Endodermal cell (in vitro differentiated cells): ENCODE measurements at places on chromosomes 6 and 20. TPM values are rescaled to one million over a fixed set of nuclear protein-coding genes. Genes with fewer than 3 reads are reported as not detected.
A peak's percentile ranks its signal among the peaks of the same experiment; 100 is the strongest.

The TINAG gene
- not detected in 2 replicates for total RNA-seq

The CST4 gene
- total RNA-seq, result 1.9 to 2.3 TPM in 2 of 3 replicates, not detected in the other

The SFTA2 gene
- total RNA-seq, result not detected in 2 replicates

The DPM1 gene
- 54.9 TPM in 2 replicates for total RNA-seq

The SLC22A3 gene
- total RNA-seq, result 3.1 TPM in 2 replicates

The PRICKLE4 gene
- 1.4 to 3.6 TPM (median 2.3 TPM) in 3 replicates for total RNA-seq

DNA sequence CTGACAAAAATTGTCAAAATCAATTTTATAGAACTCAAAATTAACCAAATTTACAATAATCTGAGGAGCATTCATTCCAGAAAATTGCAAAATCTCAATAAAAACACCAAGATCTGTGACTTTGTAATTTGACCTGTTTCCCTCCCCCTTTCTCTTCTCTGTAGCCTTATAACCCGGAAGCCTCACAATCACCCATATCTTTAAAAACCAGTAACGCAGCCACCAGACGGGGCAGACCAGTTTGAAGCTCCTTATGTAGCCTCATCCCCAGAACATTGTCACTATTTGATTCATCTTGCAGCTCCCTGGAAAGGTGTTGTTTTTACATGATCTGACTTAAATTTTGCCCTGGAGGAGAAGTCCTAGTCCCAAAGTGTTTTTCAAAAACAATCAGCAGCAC, 27.5 kb upstream of the TGM6 start:
- H3K27ac ChIP-seq, result no peak overlapping the region
- H3K36me3 ChIP-seq, result no peaks in the 10 kb centered on the region
- no peaks in the 10 kb centered on the region for H3K4me1 ChIP-seq
- H3K4me3 ChIP-seq, result no peak overlapping the region
- no peaks in the 10 kb centered on the region for H3K27me3 ChIP-seq

GRCh38 chr6:18692929-18693685, 306.0 kb downstream of the RNF144B start:
- H3K27ac ChIP-seq, result peak overlapping the region; percentile 87
- no peaks in the 10 kb centered on the region for H3K36me3 ChIP-seq
- no peak overlapping the region for H3K4me3 ChIP-seq

GRCh38 chr6:5162355-5162754, 77.2 kb downstream of the PPP1R3G start:
- H3K36me3 ChIP-seq, result no peaks in the 10 kb centered on the region
- DNase-seq, result no peak
- no peaks in the 10 kb centered on the region for H3K4me1 ChIP-seq

DNA sequence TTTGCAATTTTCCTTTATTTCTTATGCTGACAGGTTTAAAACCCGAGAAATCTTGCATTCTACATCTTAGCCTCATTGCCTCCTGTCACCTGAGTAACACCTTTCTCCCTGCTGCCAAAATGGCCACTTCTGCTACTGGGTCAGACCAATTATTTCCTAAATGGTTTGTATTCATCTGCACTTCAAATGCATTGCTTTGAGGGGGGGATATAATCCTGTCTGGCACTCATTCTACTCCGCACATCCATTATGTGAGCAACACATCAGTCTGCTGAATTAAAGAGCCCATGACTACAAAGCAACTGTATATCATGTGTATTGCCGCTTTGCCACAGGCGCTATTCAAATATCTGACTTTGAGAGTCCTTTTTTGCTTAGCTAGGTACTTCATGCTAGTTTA, 141.6 kb upstream of the TSHZ2 start:
- no peak overlapping the region for H3K27ac ChIP-seq
- no peaks in the 10 kb centered on the region for H3K4me1 ChIP-seq
- H3K36me3 ChIP-seq, result no peaks in the 10 kb centered on the region
- H3K4me3 ChIP-seq, result no peak overlapping the region
- no peak for DNase-seq

DNA sequence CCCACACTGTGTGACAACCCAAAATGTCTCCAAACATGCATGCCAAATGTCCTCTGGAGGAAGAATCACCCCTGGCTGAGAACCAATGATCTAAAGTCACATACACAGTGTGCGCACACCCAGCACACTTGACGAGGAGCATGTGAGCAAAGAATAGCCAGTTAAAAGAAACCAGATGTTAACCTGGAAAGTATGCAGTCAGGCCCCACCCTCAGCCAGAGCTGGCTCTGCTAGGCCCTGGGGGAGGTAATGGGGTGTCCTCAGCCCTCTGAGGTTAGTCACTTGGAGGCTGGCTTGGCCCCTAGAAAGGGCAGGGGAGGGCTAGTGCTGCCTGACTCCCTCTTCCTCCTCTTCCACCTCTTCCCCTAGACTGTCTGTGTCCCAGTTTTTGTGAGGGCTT, 15.2 kb upstream of the GUCA1A start:
- no peak overlapping the region for H3K4me3 ChIP-seq
- no peaks in the 10 kb centered on the region for H3K4me1 ChIP-seq
- H3K27me3 ChIP-seq, result no peaks in the 10 kb centered on the region

DNA sequence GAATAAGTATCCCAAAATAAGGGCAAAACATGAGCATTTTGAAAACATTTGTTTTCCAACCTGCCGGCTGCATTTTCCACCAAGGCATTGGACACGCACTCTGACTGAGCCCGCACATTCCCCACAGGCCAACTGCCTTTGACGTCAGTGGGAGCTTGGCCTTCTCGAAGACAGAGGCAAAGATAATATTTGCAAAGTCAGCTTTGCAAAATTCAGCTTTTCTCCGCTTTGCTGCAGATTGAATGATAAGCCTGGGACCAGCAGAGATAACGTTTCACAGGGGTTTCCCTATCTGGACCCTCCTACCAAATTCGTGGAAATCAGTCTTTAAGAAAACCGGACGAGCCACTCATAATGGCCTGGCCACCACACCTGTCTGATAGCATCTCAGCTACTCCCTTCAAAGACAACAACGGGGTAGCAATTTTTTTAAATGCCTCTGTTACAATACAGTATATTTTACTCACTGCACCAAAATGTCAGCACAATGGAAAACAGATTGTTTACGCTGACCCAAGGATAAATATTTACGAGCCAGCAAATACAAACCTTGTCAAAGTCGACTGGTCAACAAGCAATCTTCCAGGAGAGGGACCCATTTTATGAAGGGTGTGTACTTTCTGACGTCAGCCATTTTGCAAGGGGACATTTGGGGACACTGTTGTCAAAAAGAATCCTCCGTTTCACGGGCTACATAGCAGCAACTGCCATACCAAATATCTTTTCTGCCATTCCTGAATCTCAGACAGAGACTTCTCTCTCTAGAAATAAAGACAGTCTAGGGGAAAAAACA, 100.5 kb downstream of the TFAP2A start:
- no peak for DNase-seq
- peaks cover 4% of the 10 kb centered on the region for H3K4me1 ChIP-seq
- peak overlapping the region; percentile 21 for H3K27ac ChIP-seq
- H3K27me3 ChIP-seq, result no peaks in the 10 kb centered on the region
- H3K36me3 ChIP-seq, result no peaks in the 10 kb centered on the region
- H3K4me3 ChIP-seq, result no peak overlapping the region

- no peak overlapping the region for H3K4me3 ChIP-seq
- no peaks in the 10 kb centered on the region for H3K27me3 ChIP-seq
- H3K4me1 ChIP-seq, result no peaks in the 10 kb centered on the region
- H3K27ac ChIP-seq, result no peak overlapping the region
- H3K36me3 ChIP-seq, result no peaks in the 10 kb centered on the region
- DNase-seq, result no peak
Observed at GRCh38 chr6:163630572-163630971, 216.1 kb downstream of the QKI start.

DNA sequence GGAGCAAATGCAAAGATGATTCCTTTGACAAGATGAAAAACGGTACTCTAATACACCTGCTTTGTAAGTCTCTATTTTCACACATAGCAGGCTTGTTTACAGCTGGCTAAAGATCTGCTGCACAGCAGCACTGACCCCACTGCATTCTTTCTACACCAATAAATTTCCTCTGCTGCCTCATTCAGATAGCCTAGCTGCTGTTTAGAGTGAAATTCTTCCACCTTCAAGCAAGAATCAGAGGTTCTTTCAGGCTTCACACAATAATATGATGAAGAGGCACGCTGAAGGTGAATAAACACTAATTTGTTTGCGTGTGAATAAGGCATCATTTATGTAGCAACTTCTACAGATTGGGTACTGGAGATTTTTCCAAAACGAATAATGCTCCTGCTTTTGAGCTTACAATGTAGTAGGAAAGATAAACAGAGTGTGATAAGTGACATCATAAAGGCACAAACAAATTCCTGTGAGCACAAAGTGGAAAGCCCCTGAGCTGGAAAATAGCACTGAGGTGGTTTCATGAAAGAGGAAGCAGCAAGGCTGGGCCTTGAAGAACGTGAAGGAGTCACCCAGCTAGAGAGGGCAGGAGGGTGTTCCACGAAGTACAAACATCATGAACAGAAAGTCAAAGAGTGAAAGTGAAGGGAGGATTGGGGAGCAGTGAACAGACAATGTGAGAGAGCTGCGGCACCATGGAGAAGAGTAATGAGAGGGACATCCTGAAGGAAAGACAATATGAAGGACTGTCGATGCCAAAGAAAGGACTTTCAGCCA, 543.4 kb downstream of the CD83 start:
- peaks cover 15% of the 10 kb centered on the region for H3K4me1 ChIP-seq
- H3K27ac ChIP-seq, result no peak overlapping the region
- DNase-seq, result no peak
- no peak overlapping the region for H3K4me3 ChIP-seq
- H3K36me3 ChIP-seq, result no peaks in the 10 kb centered on the region
- H3K27me3 ChIP-seq, result peaks cover 42% of the 10 kb centered on the region

- H3K27ac ChIP-seq, result peak overlapping the region; percentile 66
- no peak for DNase-seq
- peaks cover 26% of the 10 kb centered on the region for H3K4me1 ChIP-seq
- H3K27me3 ChIP-seq, result no peaks in the 10 kb centered on the region
- H3K4me3 ChIP-seq, result no peak overlapping the region
Observed at GRCh38 chr6:37130704-37131103, 39.2 kb upstream of the PIM1 start.

DNA sequence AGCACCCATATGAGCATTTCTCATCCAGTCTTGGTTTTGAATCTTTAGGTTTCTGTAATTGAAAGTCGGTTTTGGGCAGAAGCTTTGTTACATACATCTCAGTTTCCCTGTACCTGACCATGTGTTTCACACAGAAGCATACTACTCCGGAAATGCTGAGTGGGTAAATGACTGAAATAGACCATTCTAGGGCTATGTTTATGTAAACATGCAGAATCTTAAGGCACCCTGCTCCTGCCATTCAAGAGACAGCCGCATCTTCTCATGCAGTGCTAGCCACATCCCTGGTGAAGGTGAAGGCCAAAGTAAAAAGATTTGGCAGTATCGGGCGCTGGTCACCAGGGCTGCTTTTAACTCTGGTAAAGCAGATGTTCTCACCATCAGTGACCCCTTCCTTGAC, 171.3 kb downstream of the ISM1 start:
- H3K4me3 ChIP-seq, result no peak overlapping the region
- H3K27me3 ChIP-seq, result no peaks in the 10 kb centered on the region
- H3K4me1 ChIP-seq, result no peaks in the 10 kb centered on the region
- H3K36me3 ChIP-seq, result peaks cover 9% of the 10 kb centered on the region
- no peak for DNase-seq
- no peak overlapping the region for H3K27ac ChIP-seq

GRCh38 chr6:160349814-160350350, 1.7 kb downstream of the SLC22A3 start:
- no peak overlapping the region for H3K27ac ChIP-seq
- H3K4me3 ChIP-seq, result peak overlapping the region; percentile 80
- DNase-seq, result no peak

DNA sequence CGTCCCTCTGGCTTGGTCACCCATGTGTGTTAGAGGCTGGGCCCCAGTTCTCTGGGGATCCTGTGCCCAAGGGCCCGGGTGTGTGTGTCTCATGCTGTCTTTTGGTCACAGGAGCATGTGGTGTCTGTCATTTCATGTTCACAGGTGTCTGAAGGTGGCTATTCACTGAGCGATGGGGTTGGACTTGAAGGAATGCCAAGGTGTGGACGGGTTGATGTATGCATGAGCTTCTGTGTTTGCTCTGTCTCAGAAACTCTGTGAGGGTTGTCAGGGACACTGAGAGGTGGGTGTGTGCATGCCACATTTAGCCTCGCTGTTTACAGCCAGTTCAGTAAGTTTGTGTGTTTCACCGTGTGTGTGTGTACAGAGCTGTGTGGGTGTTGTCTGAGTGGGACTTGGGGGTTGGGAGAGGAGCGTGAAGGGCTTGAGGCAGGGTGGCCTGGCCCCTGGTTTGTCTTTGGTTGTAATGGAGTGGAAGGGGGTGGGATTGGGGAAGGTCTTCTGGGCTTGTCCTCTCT, 1.2 kb downstream of the DDR1 start:
- peaks cover 13% of the 10 kb centered on the region for H3K4me1 ChIP-seq
- H3K27ac ChIP-seq, result peak overlapping the region; percentile 97
- no peak for DNase-seq
- H3K4me3 ChIP-seq, result peak overlapping the region; percentile 90
- H3K36me3 ChIP-seq, result peaks cover 17% of the 10 kb centered on the region

GRCh38 chr6:6317386-6317785, 3.1 kb downstream of the F13A1 start:
- H3K27ac ChIP-seq, result no peak overlapping the region
- no peaks in the 10 kb centered on the region for H3K36me3 ChIP-seq
- H3K4me3 ChIP-seq, result no peak overlapping the region

DNA sequence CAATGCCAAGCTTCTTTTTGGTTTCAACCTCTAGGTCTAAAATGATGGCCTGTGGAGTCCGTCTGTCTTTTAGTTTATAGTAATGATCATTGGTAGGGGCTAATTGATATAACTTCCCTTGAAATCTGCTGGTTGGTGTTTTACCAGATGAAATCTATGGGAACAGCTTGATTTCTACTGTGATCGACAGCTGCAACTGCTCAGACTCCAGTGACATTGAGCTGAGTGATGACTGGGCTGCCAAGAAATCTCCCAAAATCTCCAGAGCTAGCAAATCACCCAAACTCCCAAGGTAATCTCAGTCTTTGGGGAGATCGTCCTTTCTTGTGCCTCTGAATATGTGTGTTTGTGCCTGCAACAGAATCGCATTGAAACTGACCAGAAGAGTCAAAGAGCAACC, 70.5 kb upstream of the TMEM181 start:
- H3K27me3 ChIP-seq, result no peaks in the 10 kb centered on the region
- no peaks in the 10 kb centered on the region for H3K4me1 ChIP-seq
- H3K27ac ChIP-seq, result no peak overlapping the region
- peaks cover 41% of the 10 kb centered on the region for H3K36me3 ChIP-seq

- H3K4me1 ChIP-seq, result no peaks in the 10 kb centered on the region
- H3K27ac ChIP-seq, result no peak overlapping the region
- H3K36me3 ChIP-seq, result no peaks in the 10 kb centered on the region
- no peaks in the 10 kb centered on the region for H3K27me3 ChIP-seq
Observed at GRCh38 chr20:54237116-54237943, 29.4 kb downstream of the PFDN4 start.

DNA sequence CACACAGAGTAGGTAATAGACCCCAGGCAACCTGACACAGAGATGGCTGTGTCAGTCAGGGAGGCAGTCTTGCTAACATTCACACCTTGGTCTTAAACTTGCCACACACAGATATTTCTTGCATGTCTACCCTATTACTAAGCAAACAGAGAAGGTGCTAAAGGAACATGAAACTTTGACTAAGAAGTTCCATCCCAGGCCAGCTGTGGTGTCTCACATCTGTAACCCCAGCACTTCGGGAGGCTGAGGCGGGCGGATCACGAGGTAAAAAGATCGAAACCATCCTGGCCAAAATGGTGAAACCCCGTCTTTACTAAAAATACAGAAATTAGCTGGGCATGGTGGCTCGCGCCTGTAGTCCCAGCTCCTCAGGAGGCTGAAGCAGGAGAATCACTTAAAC, 222.4 kb upstream of the JARID2 start:
- no peak overlapping the region for H3K4me3 ChIP-seq
- H3K4me1 ChIP-seq, result no peaks in the 10 kb centered on the region

GRCh38 chr6:129882510-129883023, 21.5 kb upstream of the TMEM244 start:
- no peak overlapping the region for H3K4me3 ChIP-seq
- H3K4me1 ChIP-seq, result no peaks in the 10 kb centered on the region
- DNase-seq, result no peak
- H3K27me3 ChIP-seq, result no peaks in the 10 kb centered on the region
- no peaks in the 10 kb centered on the region for H3K36me3 ChIP-seq
- no peak overlapping the region for H3K27ac ChIP-seq
